Endodermal cell (in vitro differentiated cells): ENCODE measurements at places on chromosomes 13 and 19. TPM values are rescaled to one million over a fixed set of nuclear protein-coding genes. Genes with fewer than 3 reads are reported as not detected.

GRCh38 chr19:11273989-11274388 lies 11.7 kb upstream of the DOCK6 start:
- DNase-seq: no peak

DNA sequence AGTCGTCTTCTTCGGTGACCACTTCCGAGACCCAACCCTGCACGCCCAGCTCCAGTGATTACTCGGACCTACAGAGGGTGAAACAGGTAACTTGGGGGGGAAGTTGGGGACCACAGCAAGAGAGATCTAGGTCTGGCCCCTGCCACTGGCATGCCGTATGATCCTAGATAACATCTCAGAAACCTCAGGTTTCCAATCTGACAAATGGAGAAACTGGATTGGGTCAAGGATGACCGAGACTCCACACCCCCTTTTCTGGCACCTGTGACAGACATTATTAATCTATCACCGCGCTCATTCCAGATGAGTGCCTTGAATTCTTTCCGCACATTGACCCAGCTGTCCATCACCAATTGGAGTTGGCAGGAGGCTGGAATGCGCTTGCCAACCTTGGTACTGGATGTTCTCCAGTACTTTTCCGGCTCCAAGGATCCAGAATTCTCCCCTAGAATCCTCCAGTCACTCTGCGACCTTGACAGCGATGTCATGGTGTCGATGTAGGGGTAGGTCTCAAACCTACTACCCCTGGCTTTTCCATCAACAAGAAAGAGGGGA lies 17.4 kb downstream of the VASP start:
- DNase-seq: no peak

DNA sequence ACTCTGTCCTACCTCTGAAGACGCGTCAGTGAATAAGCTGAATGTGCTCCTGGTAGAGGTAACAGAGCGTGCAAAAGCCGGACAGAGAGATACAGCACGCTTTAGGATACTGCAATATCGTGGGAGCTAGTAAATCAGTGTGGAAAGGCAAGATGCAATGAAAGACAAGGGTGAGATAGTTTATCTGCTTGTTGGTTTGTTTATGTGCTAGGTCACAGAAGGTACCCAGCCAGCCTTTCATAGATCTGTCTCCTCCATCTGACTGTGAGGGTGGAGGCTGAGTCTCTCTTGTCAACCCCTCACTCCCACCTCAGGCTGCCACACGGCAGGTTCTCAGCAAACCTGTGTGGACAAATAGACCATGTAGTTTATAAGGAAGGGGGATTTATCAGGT lies 904 bp upstream of the GIPC1 start:
- no peak for DNase-seq

Gene PSG7
- not detected in 2 replicates for total RNA-seq

DNA sequence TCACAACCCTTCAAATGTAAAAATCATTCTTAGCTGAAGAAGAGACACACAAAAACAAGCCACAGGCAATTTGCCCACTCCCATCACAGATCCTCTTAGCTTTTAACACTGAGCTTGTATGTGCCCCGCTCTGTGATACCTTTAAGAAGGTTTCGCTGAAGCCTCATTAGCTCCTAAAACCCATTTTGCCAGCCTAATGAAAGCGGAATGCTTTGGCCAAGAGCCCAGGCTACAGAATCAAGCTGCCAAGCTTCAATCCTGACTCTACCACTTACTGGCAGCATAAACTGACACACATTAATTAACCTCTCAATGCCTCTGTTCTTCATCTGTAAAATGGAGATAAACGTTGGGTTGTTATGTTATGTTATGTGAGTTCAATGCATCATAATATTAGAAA lies 10.5 kb downstream of the ZNF112 start:
- DNase-seq: no peak

DNA sequence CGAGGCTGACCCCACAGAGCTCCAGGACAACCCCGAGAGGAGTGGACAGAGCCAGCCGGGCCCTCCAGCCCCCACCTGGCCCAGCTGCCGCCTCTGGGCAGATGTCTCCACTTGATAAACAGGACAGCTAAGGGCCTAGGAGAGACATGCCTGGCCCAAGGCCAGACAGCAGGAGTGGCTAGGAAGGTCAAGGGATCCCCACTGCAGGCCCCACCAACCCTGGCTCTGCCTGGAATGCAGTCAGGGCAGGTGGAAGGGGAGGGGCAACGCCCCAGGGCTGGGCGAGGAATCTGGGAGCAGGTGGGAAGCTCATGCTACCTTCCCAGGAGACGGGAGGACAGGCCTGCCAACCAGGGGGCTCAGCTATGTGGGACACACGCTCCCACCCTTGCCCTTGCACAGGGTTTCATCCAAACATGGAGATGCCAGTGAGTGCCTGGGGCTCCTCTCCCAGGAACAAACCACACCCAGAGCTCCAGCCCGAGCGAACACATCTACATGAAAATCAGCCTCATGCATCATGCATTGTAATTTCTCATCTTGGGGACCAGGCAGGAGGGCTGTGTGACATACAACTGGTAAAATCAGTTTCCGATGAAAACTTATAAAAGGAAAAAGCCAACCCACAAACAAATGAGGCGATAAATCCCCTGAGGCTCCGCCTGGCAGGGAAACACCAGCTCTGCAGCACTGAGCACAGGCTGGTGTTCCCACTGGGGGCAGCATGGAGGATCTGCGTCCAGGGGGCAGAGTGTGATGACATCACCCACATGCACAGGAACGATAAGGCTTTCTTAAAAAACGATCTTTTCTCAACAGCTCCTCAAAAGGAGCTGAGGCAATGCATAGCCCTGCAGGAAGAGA lies 25.0 kb downstream of the SH3GL1 start:
- peak; percentile 91 for DNase-seq

DNA sequence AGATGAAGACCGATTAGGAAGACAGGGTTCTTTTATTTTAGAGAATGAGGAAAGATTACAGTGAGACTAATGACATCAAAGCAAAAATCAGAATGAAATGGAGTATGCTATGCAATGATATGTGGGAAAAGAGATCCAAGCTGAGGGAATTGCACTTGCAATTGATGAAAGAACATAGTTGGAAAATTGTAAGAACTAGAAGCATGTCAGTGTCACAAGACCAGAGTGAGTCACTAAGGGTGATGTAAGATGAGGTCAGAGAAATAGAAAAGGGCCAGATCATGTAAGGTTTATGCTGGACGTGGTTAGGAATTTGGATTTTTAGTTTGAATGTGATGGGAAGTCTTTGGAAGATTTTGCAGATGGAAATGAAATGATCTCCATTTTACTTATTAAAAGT lies 1937.3 kb downstream of the OLFM4 start:
- no peak for DNase-seq

- no peak for DNase-seq
Measured at GRCh38 chr13:28271056-28271840, 132.9 kb downstream of the PAN3 start.

Gene URAD
- total RNA-seq: not detected in 3 replicates

Gene CYP2F1
- total RNA-seq: not detected in 2 replicates

GRCh38 chr13:101416181-101417042 lies at the start of gene NALCN:
TSS of gene NALCN (minus strand) at chr13:101416508. CDS start at chr13:101399126, 17,382 bp downstream.
- peak; percentile 78 for DNase-seq

- DNase-seq: peak; percentile 16
Measured at GRCh38 chr19:58582985-58583384, 9.8 kb upstream of the MZF1 start.

DNA sequence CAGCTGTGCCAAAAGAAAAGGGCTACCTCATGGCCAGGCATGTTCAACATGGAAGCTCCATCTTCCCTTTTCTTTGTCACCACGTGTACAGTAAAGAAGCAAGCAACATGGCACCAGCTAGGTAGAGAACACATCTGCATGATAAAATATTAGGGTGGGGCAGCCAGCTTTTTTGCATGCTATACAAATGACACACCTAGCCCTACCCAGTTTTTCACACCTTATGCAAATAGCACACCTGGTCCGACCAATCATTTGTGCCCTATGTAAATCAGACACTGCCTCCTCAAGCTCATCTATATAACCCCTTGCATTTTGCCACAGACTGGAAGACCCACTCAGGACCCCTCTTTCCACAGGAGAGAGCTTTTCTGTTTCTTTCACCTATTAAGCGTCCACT lies 85.5 kb downstream of the STOML3 start:
- DNase-seq: no peak

DNA sequence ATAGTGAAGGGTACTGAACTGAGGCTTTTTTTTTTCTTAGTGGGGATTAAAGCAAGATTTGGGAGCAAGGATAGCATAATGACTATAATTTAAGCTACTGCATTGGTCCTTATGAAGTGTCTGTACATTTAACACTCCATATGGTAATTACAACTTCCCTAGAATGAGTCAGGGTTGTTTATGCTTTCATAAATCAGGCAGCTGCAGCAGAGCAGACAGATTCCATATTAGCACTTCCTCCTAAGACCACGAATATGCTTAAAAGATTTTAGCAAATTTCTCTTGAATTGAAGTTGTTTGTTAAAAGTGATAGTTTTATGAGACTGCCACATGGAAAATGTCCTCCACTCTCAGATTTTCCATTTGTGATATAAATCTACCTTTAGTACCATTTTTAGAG lies 401.1 kb upstream of the SPRY2 start:
- no peak for DNase-seq

- DNase-seq: peak; percentile 98
Measured at GRCh38 chr19:10419646-10420443, 493 bp upstream of the PDE4A start.

- DNase-seq: no peak
Measured at GRCh38 chr13:52447354-52447753, 3.1 kb downstream of the VPS36 start.

DNA sequence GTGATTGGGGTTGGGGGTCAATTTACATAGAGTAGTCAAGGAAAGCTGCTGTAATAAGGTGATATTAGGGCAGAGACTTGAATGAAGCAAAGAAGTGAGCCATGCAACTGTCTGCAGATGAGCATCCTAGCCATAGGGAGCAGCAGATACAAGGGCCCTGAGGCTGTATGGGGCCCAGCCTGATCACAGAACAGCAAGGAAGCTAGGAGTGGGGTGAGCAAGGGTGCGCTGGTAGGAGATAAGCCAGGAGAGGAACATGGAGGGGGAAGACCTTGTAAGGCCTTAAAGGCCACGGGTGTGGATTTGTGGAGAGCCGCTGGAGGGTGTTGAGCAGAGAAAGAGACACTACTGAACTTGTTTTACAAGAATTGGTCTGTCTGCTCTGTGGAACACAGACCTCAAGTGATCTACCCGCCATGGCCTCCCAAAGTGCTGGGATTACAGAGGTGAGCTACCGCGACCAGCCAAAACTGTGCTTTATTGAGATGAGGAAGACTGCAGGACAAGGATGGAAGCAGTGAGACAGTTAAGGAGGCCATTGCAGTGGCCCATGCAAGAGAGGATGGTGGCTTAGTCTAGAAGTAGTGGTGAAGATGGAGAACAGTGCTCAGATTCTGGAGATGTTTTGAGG lies 93.0 kb downstream of the ZAR1L start:
- DNase-seq: no peak

- no peak for DNase-seq
Measured at GRCh38 chr19:17091758-17092333, 16.3 kb downstream of the MYO9B start.
